ENCODE measurements at places on chromosomes 2 and 18.

GRCh38 chr2:9714630-9715214, 83.9 kb upstream of the YWHAQ start:
- DNase-seq = no peak

DNA sequence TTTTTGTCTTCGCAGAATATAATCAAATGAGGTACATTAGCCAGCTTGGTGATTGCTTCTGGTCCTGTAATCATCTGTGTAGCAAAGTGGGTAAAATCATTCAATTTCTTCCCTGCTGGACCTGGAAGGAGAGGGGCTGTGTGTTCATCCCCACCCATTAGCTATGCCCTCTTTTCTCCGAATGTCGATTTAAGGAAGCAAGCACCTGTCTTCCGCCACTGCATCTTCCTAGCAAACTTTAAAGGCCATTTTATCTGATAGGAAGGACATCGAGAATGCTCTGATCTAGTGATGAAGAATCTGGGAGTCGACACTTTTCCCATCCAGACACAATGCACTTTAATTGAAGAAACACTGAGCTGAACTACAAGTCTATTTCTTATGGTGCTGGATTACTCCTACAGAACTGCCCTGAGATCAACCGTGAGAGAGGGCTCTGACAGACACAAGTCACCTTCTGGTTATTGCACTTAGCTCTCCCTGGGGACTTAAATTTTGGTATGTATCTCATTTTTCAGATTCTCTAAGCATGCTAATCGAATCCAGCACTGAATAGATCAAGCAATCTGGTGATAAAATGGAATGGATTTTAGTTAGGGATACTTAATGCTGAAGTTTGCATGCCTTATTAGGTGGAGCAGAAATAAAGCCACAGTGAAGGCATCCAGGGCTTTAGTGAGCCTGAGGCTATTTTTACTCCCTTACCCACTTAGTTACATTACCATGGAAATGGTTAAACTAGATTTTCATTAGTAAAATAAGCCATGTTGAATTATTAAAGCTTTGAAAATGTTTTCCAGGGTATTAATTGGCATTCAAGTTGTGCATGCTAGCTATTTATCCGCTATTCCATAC, 1.3 kb downstream of the NYAP2 start:
- DNase-seq = no peak

DNA sequence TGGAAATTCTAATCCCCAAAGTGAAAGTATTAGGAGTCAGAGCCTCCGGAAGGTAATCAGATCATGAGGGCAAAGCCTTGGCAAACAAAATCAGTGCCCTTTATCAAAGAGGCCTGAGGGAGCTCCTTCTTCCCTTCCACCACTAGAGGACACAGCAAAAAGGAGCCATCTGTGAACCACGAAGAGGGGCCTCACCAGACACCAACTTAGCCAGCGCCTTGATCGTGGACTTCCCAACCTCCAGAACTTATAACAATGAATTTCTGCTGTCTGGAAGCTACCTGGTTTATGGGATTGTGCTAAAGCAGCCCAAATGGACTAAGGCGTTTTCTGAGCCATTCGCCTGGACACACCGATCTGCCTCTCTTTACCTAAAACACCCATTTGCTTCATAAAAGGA, 133.1 kb downstream of the EIPR1 start:
- DNase-seq = no peak

DNA sequence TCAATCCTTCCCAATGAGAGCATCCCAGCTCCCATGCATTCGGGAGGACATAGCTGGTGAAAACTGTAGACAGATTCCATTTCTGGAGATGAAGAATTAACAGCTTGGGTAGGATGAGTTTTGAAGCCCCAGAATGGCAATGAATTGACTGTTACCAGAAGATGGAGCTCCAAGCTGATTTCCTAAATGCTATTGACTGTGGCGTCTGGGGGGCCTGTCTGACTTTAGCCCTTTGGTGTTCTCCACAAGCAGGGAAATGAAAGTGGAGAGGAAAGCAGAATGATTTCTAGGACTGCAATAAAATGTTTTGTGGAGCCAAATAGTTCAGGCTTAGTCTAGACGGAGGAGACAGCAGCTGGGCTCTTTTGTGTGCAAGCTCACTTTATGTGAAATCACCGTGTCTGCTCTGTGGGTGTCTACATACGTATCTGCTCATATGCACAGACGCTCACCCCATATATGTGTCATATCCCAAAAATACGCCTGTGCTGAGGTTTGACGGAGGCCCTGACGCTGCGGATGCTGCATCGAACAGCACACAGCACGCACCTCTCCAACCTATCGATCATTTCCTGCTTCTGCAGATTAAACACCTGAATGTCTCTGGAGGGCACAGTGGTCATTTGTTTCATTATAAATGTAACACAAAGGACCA, 166.4 kb upstream of the PXDN start:
- DNase-seq = no peak

GRCh38 chr2:15941481-15941850, 1.1 kb downstream of the MYCN start:
- DNase-seq = peak; percentile 37

GRCh38 chr2:68291314-68291713, 28.4 kb downstream of the CNRIP1 start:
- DNase-seq = no peak

GRCh38 chr2:224310943-224311625, 90.8 kb downstream of the FAM124B start:
- no peak for DNase-seq

DNA sequence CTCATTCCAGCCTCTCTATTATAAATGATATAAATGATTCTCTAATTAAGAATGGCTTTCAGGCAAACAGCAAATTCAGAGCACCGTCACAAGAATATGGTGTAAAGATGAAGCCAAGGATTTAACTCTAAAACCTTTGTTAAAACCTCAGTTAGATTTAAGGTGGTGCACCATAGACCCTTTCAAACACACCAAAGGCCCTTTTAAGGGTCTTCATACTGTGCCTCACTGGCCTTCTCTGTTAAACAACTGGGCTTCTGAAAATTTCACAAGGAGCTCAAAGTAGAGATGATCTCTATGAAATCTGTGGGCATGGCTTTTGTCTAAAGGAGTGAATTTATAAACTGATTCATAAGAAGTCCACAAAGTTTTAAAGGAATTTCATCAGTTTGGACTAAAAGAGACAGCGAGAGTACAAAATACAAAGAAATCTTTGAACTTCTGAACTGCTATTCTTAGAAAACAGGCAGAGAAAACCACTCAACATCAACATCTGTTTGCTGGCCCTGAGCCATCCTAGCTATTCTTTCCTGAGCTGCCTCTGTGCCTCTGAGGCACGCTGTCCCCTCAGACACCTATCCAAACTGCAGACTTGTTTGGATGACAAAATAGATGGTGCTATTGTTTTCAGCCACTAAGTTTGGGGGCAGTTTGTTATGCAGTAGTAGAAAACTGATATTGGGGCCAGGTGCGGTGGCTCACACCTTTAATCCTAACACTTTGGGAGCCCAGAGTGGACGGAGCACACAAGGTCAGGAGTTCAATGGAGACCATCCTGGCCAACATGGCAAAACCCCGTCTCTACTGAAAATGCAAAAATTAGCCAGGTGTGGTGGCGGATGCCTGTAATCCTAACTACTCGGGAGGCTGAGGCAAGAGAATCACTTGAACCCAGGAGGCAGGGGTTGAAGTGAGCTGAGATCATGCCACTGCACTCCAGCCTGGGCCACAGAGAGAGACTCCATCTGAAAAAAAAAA, 72.9 kb upstream of the MYCN start:
- DNase-seq = no peak

DNA sequence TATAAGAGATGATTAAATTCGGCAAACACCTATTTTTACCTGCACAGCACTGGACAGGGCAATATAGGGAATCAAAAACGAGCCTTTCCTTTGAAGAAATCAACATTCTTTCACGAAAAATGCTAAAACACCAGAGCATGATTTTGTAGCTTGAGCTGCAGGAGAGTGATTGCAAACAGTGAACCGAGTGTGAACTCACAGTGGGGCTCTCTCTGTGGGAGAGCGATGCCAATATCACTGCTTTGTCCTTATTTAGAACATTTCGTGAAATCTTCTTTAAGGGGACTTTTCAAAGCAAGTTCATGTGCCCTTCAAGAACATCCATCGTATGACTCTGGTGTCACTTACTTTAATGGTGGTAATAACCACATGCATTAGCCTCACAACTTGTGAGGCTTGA, 238.8 kb downstream of the CD226 start:
- DNase-seq = no peak

GRCh38 chr18:10367836-10368235, 86.6 kb upstream of the APCDD1 start:
- DNase-seq = no peak

DNA sequence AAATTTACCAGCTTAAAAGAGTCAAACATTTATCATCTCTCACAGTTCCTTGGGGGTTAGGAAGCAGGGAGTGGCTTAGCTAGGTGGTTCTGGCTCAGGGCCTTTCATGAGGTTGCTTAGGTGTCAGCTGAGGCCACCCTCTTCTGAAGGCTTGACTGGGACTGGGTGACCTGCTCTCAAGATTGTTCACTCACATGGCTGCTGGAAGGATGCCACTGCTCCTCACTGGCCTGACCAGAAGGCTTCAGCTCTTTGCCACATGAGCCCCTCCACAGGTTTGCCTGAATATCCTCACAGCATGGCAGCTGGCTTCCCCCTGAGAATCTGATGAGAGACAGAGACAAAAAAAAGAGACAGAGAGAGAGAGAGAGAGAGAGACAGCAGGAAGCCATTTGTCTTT, 17.3 kb upstream of the RNF152 start:
- DNase-seq = no peak

GRCh38 chr2:29723255-29724001, 198.0 kb downstream of the ALK start:
- peak; percentile 60 for DNase-seq

GRCh38 chr18:61272793-61273192, 60.4 kb upstream of the CDH20 start:
- DNase-seq = no peak

DNA sequence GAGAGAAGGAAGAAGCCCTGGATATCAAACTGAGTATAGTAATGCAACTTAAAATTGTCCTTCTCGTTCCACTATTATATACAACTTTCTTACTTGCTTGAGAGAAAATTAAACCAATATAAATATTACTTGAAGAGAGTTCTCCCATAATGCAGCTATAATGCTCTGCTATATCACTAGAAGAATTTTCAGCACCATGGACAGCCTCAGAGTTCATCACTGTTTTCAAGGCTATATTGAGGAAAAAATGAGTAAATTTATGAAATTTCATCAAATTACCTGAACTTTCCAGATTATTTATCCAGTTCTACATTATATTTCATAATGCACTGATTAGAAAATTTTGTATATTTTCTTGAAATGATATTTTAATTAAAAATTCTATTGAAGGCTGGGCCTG, 1053.5 kb upstream of the FAM98A start:
- no peak for DNase-seq

- DNase-seq = peak; percentile 5
Observed at GRCh38 chr2:138028538-138028937, 64.3 kb downstream of the HNMT start.

GRCh38 chr18:13125191-13125590, 93.4 kb upstream of the LDLRAD4 start:
- no peak for DNase-seq

- no peak for DNase-seq
Observed at GRCh38 chr18:533995-534601, 33.6 kb upstream of the COLEC12 start.

GRCh38 chr2:71465356-71465755, 12.0 kb downstream of the DYSF start:
- DNase-seq = no peak

GRCh38 chr2:215363039-215363438, 51.2 kb downstream of the ATIC start:
- DNase-seq = no peak

DNA sequence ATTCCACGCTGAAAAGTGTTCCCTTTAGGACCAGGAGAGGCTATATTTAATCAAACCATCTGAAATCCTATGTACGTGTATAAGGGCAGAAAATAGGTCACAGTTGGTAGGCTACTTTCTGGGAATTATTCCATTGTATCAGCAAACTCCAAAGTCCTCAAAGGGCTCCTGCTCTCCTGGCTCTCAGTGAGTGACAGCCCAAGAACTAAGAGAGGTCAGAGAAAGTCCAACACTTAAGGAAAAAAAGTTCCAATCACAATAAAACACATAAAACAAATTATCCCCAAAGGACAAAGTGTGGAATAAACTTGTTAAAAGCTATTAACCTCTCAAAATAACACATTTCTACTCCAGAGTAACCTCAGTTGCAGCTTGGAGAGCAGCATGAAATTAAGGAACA, 183.3 kb downstream of the SLC8A1 start:
- no peak for DNase-seq

GRCh38 chr2:30393510-30393909, 53.5 kb upstream of the LCLAT1 start:
- no peak for DNase-seq

- no peak for DNase-seq
Observed at GRCh38 chr2:8539743-8540551, 141.9 kb upstream of the ID2 start.

DNA sequence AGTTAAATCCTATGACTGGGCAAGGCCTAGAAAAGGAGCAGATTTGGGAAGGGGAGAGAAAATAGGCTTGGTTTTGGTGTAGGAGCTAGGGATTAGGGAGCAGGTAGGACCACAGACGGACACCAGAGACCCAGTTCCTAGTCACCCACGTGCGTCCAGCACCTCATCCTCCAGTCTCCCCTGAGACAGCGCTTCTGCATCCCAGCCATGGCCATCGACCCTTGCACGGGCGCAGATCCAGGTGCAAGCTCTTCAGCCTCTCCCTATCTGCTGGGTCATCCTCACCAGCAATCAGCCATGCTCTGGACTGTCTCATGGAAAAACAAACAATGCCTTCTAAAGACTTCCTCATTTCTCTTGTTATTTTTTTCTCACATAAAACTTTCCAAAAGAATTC, 246.8 kb upstream of the RAB6C start:
- no peak for DNase-seq

- DNase-seq = no peak
Observed at GRCh38 chr2:120828829-120829632, 93.4 kb downstream of the GLI2 start.

GRCh38 chr2:204051476-204051875, 114.9 kb downstream of the ICOS start:
- DNase-seq = no peak

GRCh38 chr2:124250433-124250832, 225.3 kb downstream of the CNTNAP5 start:
- no peak for DNase-seq

DNA sequence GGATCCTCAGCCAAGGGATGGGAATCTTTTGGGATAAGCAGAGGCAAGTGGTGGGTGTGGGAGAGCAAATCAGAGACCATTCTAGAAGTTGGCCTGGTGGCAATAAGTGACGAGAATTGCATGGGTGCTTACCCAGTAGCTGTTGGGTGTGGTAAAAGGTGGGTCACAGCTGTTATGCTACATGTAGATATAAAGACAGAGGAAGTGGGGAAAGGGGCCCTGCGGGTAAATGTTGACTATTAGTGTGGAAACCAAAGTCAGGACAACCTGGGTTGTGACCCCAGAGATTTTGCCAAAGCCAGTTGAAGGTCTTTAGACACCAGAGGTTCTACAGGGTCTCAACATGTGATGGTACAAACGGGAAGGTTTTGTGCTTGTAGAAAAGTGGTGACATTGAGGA, 443.6 kb upstream of the HNRNPA3 start:
- DNase-seq = no peak

- no peak for DNase-seq
Observed at GRCh38 chr2:63364866-63365265, 223.4 kb downstream of the WDPCP start.
